ENCODE measurements at places on chromosomes 7 and 10.

DNA sequence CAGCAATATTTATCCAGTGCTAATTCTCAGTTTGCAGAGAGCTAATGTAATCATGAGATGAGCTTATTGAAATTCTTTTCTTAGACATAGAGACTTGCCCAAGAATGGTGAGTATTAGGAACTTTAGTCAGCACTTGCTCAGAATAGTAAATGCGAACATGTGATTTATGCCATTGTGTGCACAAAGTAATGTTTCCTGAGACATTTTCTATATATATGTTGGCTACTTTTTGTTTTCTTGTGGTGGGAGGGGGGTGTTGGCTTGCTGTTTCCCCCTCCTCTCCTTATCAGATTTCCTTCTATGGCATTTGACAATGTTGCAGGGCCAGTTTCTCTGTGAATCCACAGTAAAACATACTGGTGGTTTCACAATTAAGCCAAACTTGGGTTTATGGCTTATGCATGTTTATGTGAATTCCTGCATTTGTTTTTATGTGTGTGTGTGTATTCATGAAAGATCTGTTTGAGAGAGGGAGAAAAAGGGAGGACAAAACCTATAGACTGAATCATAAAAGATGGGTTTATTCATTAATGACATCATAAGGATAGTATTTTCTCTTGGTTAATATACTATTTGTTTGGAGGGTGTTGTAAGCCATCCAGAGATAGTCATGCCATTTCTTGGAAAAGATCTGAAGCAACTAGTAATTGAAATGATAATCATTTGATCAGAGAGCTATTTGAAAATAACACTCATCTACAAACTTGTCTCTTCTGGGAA lies 36.3 kb downstream of the ARID5B start:
- DNase-seq, result no peak

DNA sequence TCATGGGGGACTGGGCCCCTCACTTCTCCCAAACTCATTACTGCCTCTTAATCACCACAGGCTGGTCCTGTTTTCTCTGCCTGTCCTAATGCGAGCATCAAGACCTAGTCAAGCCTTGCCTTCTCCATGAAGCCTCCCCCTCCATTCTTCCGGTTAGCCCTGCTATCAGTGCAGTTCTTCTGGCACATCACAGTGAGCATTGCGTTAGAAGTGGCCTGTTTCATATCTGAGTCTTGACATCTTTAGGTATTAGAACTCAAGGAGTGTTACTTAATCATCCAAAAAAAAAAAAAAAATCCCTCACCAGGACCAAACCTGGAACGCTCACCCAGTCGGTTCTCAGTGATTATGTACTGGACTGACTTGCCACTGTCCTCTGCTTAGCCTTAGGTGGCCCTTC lies 17.4 kb downstream of the SNX10 start:
- DNase-seq, result no peak

DNA sequence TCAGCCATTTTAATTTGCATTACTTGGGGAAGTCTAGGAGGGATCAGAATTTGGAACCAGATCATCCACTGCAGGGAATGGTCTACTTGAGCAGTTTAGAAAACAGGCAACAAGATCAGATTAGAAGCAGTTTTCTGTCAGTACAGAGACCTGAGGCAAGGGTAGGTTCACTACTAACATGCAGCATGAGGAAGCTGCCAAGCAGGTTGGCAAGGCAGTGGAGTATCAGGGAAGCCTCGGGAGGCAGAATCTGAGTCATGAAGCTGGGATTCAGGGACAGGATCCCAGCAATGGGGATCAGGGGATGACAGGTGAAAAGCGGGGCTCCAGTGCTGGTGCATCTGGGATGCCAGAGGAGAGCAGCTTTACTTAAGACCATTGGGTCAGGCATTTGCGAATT lies 28.1 kb downstream of the ENO4 start:
- no peak for DNase-seq

GRCh38 chr10:23364378-23364777 lies 19.8 kb upstream of the C10orf67 start:
- DNase-seq, result no peak

- peak; percentile 48 for DNase-seq
Observed at GRCh38 chr10:76190634-76191270, 759.3 kb downstream of the LRMDA start.

DNA sequence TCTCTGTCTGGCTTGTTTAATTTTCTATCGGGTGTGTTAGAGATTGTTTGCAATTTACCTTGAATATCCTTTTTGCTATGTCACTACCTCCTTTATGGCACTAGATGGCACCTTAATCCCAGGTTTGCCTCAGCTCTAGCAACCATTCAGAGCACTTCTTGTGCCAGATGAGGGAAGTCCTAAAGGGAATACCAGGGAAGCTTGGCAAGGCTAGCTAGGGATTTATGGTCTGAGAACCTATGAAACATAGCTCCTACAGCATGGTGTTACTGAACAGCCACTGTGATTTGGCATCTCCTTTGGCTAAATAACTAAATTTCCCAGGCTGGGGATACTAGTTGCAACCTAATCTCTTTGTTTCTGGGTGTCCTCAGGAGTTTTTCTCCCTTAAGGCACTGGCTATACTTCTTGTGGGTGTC lies 69.0 kb upstream of the VOPP1 start:
- peak; percentile 79 for DNase-seq

DNA sequence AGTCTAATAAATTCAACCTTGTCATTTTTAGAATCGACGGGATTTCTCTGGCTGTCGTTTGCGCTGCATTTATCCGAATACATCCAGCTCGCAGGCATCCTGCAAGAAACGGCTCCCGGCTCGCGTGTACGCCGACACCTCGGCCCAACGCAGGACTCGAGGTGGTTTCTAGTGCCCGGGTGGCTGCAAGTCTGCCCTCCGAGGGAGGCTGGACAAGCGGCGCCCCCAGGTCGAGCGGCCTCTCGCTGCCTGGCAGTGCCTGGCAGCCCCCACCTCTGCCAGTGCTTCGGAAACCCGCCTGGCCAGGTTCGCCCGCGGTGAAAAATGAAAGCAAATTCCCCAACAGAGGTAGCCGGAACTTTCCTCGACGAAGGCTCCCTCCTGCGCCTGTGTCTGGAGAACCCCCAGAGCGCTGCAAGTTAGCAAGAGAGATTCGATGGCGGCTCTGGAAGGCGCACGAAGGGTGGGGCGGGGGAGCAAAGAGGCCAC lies 5.7 kb upstream of the ZNF503 start:
- no peak for DNase-seq

GRCh38 chr7:11430841-11431240 lies 401.2 kb downstream of the THSD7A start:
- DNase-seq, result no peak

DNA sequence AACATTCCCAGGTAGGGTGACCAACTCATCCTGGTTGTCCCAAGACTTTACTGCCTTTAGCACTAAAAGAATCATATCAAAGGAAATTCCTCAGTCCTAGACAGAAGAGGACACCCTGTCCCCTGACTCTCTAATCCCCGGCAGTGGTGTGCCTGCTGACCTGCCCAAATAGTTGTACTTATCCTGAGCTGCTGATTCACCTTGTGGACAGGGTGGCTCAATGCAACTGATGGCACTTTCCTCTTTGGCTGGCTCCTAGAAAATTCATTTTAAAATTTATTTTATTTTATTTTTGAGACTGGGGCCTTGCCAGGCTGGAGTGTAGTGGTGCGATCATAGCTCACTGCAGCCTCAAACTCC lies 111.7 kb downstream of the JCAD start:
- no peak for DNase-seq

DNA sequence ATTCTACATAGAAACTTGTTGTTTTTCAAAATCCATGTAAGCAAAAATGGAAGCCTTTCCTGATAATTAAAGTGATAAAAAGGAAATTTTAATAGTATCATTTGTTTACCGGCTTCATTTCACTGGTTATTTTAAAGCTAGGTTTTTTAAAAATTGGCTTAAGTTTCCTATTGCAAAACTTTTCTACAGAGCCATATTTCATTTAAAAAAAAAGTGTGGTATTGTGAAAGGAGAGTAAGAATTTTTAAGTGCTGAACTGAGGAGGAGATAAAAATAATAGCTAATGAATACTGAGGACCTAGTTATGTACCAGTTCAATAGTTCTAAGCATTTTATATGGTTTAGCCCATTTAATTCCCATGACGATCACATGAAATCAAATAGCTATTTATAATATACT lies 172.2 kb upstream of the COL1A2 start:
- DNase-seq, result no peak
